CD8-positive, alpha-beta memory T cell (primary cell): ENCODE measurements at places on chromosomes 16 and 17. TPM values are rescaled to one million over a fixed set of nuclear protein-coding genes. Genes with fewer than 3 reads are reported as not detected.
A peak's percentile ranks its signal among the peaks of the same experiment; 100 is the strongest.

DNA sequence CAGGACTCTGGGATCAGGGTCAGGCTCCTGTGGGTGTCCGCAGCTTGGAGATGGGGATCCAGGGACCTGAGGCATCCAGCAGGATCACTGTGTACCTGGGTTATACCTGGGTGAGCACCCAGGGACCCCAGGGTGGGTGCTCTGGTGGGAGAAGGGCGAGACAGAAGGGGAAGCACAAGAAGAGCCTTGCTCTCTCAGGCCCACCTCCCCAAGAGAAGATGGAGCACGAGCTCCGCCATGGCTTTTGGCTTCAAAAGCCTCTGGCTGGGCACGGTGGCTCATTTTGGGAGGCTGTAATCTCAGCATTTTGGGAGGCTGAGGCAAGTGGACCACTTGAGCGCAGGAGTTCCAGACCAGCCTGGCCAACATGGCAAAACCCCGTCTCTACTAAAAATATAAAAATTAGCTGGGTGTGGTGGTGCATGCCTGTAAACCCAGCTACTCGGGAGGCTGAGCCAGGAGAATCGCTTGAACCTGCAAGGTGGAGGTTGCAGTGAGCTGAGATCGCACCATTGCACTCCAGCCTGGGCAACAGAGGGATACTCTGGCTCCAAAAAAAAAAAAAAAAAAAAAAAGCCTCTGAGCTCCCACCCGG is 8.9 kb downstream of the DRC7 start:
- no peak overlapping the region for H3K4me3 ChIP-seq
- no peaks in the 10 kb centered on the region for H3K4me1 ChIP-seq
- H3K36me3 ChIP-seq = no peaks in the 10 kb centered on the region
- no peaks in the 10 kb centered on the region for H3K27me3 ChIP-seq

DNA sequence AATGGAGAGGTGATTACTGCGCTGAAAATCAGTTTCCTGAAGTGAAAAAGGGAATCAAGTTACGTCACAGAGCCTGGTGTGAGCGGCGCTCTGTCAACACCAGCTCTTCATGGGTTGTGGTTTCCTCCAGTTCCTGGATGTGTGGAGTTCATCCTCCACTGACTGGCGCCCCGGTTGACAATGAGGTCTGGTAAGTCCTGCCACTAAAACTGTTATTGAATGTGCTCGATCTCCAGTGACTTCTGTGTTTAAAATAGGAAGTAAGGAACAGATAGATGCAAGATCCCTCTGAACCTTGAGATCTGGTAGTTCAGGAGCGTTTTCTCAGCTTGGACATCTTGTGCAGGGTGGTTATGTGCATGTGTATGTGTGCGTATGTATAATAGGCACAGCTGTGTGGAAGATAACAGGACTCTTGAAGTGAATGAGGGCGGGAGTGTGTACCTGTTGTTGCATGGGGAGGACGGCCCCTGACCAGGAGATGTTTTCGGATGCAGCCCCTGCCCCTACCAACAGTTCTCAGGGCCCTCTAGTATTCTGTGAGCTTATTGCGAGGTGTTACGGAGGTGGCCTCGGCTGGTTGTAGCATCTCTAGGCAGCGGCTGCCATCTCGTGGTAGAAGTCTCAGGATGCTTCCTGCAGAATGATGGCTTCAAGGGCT is 22.0 kb upstream of the GOT2 start:
- peak; percentile 59 for DNase-seq
- no peaks in the 10 kb centered on the region for H3K36me3 ChIP-seq
- peak overlapping the region; percentile 41 for H3K4me3 ChIP-seq

GRCh38 chr16:88469615-88470395 is 16.7 kb downstream of the ZFPM1 start:
- H3K4me1 ChIP-seq = peaks cover 73% of the 10 kb centered on the region
- peak overlapping the region; percentile 63 for H3K27ac ChIP-seq
- no peaks in the 10 kb centered on the region for H3K36me3 ChIP-seq
- H3K27me3 ChIP-seq = no peaks in the 10 kb centered on the region
- peak; percentile 66 for DNase-seq

DNA sequence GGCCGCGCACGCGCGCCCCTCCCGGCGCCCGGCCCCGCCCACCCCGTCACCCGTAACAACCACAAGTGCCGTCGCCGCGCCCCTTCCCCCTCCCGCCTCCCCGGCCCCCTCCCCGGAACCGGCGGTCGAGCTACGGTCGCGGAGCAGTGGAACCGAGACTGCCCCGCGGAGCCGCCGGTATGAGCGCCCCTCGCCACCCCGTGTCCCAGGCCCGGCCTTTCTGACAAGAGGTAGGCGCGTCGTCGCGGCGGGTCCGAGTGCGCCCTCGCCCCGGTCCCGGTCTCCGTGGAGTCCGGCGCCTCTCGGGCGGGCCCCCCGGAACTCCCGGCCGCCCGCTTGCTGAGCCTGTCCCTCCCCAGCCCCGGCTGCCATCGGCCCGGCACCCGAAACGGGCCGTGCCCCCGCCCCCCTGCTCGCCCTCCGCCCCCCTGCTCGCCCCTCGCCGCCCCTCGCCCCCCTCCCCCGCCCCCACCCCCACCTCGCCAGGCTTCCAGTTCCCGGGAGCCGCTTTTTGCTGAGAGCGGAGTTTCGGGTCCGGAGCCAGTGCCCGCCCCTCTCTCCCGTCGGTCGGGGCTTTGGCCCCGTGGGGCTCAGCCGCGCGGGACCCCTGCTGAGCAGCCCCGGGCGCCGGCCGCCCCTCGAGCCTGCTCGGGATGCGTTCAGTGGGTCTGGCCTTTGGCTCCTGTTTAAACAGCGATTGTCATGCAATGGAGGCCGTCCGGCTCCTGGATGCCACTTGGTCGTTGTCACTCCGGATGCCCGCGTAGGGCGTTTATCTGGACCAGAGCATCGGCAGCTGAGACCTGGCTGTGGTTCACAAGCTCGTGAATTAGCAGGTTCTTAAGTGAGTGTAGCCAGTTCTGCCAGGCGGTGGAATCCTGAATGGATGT is at the start of gene SEC14L1:
Gene SEC14L1, plus strand, starts transcription at position 92 of the 890 bp plus-strand sequence. CDS start 2,628 bp downstream, outside the sequence.
- peaks cover 4% of the 10 kb centered on the region for H3K36me3 ChIP-seq
- H3K4me3 ChIP-seq = peak within 1 kb of the TSS; percentile 84
- DNase-seq = peak; percentile 21
- H3K4me1 ChIP-seq = peaks cover 47% of the 10 kb centered on the region
- peak within 1 kb of the TSS; percentile 83 for H3K27ac ChIP-seq

- no peak overlapping the region for H3K27ac ChIP-seq
- no peak for DNase-seq
- H3K27me3 ChIP-seq = no peaks in the 10 kb centered on the region
Measured at GRCh38 chr17:9924735-9925191, 19.7 kb upstream of the RCVRN start.

- H3K27ac ChIP-seq = peak overlapping the region; percentile 68
- peak overlapping the region; percentile 70 for H3K4me3 ChIP-seq
- DNase-seq = peak; percentile 80
- peaks cover 25% of the 10 kb centered on the region for H3K4me1 ChIP-seq
- no peaks in the 10 kb centered on the region for H3K36me3 ChIP-seq
- no peaks in the 10 kb centered on the region for H3K27me3 ChIP-seq
Measured at GRCh38 chr16:25106567-25107465, 4.7 kb upstream of the LCMT1 start.

GRCh38 chr16:649631-650030 is 466 bp downstream of the WDR90 start:
- H3K27me3 ChIP-seq = no peaks in the 10 kb centered on the region
- H3K4me1 ChIP-seq = peaks cover 13% of the 10 kb centered on the region
- no peak overlapping the region for H3K27ac ChIP-seq
- H3K4me3 ChIP-seq = peak overlapping the region; percentile 66
- no peaks in the 10 kb centered on the region for H3K36me3 ChIP-seq

GRCh38 chr17:40534371-40535189 is 30.7 kb downstream of the CCR7 start:
- DNase-seq = no peak
- no peaks in the 10 kb centered on the region for H3K27me3 ChIP-seq
- no peak overlapping the region for H3K27ac ChIP-seq
- H3K4me3 ChIP-seq = no peak overlapping the region

DNA sequence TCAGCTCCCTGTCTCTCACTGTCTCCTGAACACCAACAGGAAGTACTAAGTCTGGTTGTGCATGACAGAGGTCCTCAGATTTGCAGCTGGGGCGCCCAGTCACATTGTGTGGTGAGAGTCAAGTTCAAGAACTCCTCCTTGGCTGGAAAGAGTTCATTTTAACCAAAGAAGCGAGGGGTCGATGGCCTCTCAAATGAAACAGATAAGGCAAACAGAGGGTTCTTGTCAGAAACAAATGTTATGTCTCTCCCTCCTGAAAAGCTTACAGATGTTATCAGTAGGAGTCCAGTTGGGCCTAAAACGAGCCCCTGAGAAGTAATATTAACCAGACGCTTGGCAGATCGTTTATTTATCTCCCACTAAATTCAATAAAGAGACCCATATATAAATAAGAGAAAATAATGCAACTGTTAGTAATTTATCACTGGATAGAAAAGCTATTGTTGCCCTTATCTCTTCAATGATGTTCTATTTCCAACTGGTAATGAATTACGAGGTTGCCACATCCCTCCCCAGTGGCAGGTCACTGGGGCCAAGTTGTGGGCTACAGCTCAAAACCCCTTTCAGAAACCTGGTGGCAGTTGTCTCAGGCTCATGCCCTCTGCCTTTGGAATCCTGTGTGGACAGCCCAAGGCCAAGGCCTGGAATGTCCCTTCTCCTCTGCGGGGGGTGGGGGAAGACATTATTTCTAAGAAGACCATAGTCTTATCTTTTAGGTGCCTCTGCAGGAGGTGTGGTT is 307.5 kb upstream of the DYNLRB2 start:
- no peaks in the 10 kb centered on the region for H3K27me3 ChIP-seq
- H3K36me3 ChIP-seq = no peaks in the 10 kb centered on the region
- H3K27ac ChIP-seq = no peak overlapping the region
- H3K4me3 ChIP-seq = no peak overlapping the region
- H3K4me1 ChIP-seq = no peaks in the 10 kb centered on the region

GRCh38 chr16:74603848-74604247 is 3.1 kb downstream of the GLG1 start:
- no peak for DNase-seq
- H3K27ac ChIP-seq = no peak overlapping the region
- H3K4me1 ChIP-seq = peaks cover 77% of the 10 kb centered on the region

DNA sequence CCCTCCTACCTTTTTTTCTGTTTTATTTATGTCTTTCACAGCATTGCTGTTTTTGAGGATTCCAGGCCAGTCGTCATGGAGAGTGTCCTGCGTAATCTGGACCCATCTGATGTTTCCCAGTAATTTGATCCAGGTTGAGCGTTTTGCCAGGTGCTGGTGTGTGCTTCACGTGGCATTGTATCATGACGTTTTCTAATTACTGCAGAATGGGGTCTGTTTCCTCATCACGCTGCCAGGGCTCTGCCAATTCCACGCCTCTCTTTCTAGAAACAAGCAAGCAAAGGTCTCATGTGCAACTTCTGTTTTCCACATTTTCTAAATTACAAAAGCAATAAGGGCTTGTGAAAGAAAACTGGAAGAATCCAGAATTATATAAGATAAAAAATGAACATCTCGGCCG is 28.3 kb upstream of the BHLHA9 start:
- H3K4me1 ChIP-seq = peaks cover 17% of the 10 kb centered on the region
- no peak for DNase-seq
- no peak overlapping the region for H3K4me3 ChIP-seq
- no peaks in the 10 kb centered on the region for H3K27me3 ChIP-seq
- no peak overlapping the region for H3K27ac ChIP-seq
- no peaks in the 10 kb centered on the region for H3K36me3 ChIP-seq

GRCh38 chr16:51766739-51767138 is 615.7 kb upstream of the SALL1 start:
- H3K36me3 ChIP-seq = no peaks in the 10 kb centered on the region
- no peaks in the 10 kb centered on the region for H3K4me1 ChIP-seq
- H3K27me3 ChIP-seq = no peaks in the 10 kb centered on the region
- no peak for DNase-seq

DNA sequence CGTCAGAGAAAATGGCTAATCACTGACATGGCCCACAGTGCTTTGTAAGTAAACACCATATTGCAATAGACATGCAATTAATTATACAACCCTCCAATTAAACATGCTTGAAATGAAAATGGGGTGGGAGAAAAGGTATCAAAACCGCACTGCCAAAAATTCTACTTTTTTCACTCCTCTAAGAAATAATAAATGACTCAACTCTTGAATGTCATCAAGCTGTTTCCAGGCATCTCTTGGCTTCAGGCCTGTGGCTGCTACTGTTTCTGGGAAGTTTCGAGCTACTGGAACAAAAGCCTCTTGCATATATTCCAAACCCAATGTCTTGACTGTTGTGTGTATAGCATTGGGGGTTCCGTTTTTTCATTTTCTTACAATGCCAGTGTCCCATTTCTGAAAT is 412.6 kb downstream of the RBFOX1 start:
- H3K36me3 ChIP-seq = no peaks in the 10 kb centered on the region
- H3K27ac ChIP-seq = no peak overlapping the region
- DNase-seq = no peak

GRCh38 chr17:199806-200545 is 18.5 kb upstream of the DOC2B start:
- peaks cover 16% of the 10 kb centered on the region for H3K27me3 ChIP-seq
- no peaks in the 10 kb centered on the region for H3K36me3 ChIP-seq
- H3K27ac ChIP-seq = no peak overlapping the region
- H3K4me3 ChIP-seq = no peak overlapping the region

GRCh38 chr16:2462031-2462866 is 2.3 kb downstream of the TEDC2 start:
- no peaks in the 10 kb centered on the region for H3K36me3 ChIP-seq
- no peak overlapping the region for H3K4me3 ChIP-seq
- H3K27ac ChIP-seq = no peak overlapping the region
- peaks cover 11% of the 10 kb centered on the region for H3K4me1 ChIP-seq

DNA sequence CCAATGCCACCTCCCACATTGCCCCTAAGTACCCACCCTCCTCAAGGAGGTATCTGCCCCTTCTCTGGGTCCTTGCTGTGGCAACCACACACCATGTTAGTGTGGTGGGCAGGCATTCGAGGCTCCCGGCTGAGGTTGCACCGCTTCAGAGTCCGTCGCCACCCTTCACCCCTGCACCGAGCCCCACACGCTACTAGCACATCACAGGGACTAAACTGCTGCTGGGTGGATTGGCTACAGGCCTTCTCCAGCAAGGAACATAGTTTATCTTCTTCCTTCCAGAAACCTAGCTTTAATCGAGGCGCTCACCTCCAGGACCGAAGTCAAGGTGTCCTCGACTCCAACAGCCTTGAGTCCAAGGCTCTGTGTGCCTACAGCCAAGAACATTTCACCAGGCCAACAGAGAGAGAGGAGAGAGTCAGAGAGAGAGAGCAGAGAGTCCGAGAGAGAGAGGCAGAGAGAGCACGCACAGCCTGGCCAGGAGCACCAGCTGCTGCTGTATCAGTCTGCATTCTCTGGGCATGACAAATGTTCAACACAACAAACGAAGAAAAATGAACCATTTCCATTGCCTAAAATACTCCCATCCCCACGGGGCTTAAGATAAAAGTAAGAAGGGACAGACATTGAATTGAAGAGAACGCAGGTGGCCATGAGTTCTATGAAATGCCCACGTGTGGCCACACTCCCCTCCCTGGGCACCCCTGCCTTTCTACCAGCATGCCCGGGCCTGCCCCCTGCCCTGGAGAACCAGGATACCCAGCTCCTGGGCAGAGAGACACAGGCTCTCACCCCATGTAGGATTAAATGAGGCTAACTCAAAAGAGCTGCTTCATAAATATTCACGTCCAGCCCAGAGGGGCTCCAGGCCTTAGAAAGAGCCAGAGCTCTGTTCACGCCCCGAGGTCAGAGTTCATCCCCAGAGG is 94.9 kb downstream of the RBFOX3 start:
- no peaks in the 10 kb centered on the region for H3K4me1 ChIP-seq
- H3K27me3 ChIP-seq = peaks cover 1% of the 10 kb centered on the region
- H3K4me3 ChIP-seq = no peak overlapping the region
- no peak for DNase-seq
- no peak overlapping the region for H3K27ac ChIP-seq

- no peak overlapping the region for H3K27ac ChIP-seq
- no peak for DNase-seq
- H3K36me3 ChIP-seq = no peaks in the 10 kb centered on the region
Measured at GRCh38 chr17:10512856-10513255, 5.5 kb downstream of the MYH1 start.

CACNG4 gene
- total RNA-seq = not detected

FOXO3B gene
- 6.1 TPM for total RNA-seq

NKIRAS2 gene
- 29.4 TPM for total RNA-seq

PSKH1 gene
- total RNA-seq = 13.6 TPM

C17orf78 gene
- total RNA-seq = not detected

NHLRC4 gene
- total RNA-seq = 0.55 TPM
